T-cell (primary cell): ENCODE measurements at places on chromosomes 16 and 17.
A peak's percentile ranks its signal among the peaks of the same experiment; 100 is the strongest.

DNA sequence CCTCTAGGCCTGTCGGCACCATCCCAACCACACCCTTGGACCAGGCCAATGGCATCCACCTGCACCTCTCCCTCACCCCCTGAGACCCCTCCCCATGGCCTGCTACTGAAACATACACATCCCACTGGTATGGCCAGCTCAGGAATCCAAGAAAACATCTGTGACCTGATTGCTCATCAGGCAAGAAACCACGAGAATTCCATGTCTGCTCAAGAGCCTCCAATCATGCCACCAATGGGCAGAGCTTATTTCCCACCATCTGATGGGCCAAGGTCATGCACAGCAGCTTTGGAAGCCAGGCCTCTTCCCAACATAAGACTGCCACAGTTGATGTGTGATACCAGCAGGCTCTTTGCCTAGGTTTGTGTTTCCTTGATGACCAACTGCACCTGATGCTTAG lies 190.1 kb downstream of the C16orf78 start:
- DNase-seq = no peak

DNA sequence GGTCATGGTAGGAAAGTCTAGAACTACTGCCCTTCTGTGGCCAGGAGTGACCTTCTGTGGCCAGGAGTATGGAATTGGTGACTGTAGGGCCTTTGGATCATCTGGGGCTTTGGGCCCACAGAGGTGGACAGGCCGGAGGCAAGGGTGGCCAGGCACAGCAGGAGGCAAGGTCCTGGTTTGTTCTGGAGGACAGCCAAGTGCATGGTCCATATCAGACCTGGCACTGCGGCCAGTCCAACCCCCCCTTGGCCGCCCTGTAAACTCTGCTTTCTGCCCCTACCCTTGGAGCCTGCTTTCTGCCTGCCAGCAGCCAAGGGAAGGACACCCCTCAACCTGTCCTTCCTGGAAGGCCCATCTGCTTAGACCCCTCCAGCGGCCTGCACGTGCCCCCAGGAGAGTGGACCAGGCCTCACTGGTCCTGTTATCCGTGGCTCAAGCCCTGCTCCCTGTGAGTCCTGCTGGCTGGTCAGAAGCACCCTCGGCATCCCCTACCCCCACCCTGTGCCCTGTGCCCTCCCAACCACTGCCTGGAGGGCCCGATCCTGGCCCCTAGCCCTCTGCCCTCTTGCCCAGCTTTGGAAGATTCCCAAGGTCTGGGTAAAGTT lies 2.3 kb upstream of the DCXR start:
- no peak for DNase-seq

DNA sequence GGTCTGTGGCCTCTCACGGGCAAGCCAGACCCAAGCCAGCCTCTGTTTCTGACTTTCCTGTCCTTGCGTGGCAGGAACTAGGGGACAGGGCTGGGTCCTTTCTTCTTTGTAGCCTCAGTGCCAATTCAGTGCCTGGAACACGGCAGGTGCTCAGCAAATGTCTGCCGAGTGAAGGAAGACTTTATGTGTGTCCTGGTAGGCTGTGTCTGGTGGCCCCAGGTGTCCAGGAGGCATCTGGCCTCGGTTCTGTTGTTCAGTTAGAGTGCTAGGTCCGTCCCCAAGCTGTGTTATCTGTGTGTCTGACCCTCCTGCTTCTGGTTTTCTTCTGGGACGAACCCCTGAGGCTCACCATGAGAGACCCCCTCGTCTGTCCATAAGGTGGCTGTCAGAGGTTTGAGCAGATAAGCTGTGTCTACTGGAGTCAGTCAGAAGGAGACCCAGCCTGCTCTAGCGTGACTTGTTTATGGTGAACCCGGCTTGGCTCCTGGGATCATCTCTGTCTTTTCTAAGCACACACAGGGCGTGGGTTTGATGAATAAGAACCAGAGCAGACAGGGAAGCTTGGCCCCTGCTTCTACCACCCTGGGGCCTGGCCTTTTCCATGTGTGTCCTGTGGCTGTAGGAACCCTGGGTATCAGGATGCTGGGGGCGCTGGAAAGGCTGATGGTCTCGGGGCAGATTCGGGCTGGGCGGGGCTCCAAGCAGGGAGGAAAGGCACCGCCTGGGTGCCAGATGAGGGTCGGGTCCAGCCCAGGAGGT lies 39.3 kb downstream of the ENGASE start:
- DNase-seq = no peak

DNA sequence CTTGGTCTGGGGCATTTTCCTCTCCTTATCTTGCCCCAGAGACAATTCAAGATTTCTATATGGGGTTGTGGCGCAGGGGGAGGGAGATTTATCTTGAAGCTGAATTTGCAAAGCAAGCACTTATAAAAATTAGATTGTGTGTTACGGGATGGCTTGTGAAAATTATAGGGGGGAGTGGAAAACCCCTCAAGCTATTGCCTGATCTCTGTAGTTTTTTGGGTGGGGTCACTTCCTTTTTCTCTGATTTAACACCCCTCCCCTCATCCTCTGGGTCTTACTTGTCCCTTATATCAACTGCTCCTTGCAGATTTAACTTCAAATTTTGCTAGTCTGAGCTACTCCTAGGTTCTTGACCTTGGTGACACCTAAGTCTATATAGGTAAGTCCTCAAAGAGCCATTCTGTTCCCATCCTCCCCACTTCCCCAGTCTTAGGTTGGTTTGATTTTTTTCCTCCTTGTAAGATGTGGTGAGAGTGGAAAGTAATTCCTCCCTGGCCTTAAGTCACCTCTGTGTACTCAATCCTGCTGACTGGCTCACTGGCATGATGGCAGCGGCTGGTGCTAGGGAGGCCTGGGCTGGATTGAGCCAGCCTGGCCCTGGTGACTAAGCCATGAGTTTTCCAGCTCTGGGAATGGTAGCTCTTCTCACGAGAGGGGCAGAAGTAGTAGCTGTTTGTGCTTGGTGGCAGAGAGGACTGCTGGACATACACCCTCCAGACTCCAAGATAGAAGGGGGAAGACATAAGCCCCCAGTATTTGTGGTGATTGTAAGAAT lies 2.3 kb downstream of the ARL4D start:
- no peak for DNase-seq

DNA sequence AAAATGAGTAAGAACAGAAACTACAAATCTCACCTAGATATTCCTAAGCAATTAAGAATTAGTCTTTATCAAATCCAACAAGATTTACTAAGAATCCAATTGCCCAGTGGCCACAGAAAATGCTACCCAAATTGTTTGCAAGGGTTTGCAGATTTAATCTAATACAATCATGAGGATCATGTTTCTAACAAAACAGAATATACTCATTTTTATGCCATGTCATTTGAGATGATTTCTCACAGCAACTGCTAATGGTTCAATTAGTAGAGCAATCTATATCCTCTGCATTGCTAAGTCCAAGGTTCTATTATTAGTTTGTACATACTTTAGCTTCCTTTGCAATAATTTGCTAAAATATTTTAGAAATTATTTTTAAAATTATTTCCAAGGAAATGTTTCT lies 41.2 kb downstream of the HELZ start:
- no peak for DNase-seq

DNA sequence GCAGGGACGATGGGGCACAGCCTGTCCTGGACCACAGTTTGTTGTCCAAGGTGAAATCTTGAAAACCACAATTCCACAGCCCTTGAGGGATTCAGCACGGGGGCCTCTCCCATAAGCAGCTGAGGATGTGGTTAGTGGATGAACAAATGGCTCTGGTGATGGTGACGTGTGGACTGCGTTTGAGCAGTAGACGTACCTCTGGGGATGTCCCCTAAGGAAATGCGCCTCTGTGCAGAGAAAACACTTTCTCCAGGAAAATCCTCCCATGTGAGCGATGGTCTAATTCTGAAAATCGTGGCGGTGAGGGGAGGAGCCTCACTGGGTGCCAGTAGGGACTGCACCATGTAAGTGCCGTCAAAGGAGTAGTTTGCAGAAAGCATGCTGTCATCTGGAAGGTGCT lies 2.7 kb upstream of the SEPTIN12 start:
- no peak for DNase-seq

GRCh38 chr17:34368946-34369500 lies 6.0 kb upstream of the CCL1 start:
- no peak for DNase-seq

- no peak for DNase-seq
Measured at GRCh38 chr16:85731179-85731578, 19.7 kb downstream of the C16orf74 start.

DNA sequence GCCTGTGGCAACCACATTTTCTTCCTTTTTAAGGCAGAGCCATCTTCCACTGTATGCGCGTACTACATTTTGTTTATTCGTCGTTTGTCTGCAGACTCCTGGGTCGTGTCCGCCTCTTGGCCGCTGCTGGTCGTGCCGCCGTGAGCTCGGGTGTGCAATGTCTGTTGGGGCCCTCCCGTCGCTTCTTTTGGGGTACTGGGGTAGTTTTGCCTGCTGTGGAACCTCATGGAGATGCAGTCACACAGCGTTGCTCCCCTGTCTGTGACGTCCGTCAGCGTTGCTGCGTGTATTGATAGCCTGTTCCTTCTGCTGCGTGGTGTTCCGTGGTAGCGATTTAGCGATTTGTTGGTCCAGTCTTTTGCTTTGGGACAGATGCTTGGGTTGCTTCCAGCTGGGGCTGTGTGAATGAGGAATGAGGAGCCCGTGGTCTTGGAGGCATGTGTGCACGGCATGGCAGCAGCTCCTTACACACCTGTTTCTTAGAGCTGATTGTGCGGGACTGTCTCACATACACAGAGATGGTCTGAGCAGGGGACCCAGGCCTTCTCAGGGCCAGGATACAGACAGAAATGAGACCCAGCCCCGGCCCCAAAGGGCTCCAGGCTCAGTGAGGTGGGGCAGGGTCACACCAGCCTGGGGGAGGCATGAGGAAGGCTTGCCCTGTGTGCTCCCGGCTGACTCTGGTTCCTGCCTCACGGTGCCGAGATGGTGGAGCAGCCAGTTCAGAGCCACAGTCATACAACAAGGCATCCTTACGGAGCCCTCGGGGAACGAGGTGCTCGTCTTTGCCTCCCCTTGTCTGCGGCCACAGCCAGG lies 78.4 kb upstream of the GSE1 start:
- DNase-seq = no peak

GRCh38 chr16:19114359-19115147 lies 789 bp downstream of the ITPRIPL2 start:
- DNase-seq = no peak

GRCh38 chr16:35749253-35750141 lies 2290.1 kb downstream of the TP53TG3F start:
- no peak for DNase-seq

DNA sequence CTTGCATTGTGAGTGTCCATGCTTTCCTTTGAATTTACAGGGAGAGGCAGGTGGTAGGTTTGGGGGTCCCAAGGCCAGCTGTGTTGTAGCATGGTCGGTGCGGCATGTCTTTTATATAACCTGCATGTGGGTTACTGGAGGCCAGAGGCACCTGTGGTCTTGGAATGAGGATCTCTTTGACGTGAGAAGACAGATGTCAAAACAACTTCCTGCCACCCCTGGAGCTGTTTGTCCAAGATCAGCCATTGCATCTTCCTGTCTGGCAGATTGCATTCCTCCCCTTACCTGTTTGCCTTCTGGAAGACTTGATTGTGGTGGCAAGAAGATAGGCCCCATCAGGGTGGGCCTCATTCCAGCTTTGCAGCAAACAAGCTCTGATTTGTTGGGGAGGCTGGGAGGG lies 175.1 kb downstream of the MSI2 start:
- no peak for DNase-seq

DNA sequence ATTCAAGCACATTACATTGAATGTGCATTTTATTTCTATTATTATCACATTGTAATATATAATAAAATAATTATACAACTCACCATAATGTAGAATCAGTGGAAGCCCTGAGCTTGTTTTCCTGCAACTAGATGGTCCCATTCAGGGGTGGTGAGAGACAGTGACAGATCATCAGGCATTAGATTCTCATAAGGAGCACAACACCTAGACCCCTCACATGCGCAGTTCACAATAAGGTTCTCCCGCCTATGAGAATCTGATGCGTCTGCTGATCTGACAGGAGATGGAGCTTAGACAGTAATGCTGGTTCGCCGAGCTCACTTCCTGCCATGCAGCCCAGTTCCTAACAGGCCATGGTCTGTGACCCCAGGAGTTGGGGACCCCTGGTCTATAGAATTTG lies 96.7 kb upstream of the RBBP6 start:
- no peak for DNase-seq

- DNase-seq = no peak
Measured at GRCh38 chr17:37761059-37761458, 16.2 kb upstream of the HNF1B start.

- peak; percentile 66 for DNase-seq
Measured at GRCh38 chr17:83083368-83084201, 4.2 kb downstream of the METRNL start.

DNA sequence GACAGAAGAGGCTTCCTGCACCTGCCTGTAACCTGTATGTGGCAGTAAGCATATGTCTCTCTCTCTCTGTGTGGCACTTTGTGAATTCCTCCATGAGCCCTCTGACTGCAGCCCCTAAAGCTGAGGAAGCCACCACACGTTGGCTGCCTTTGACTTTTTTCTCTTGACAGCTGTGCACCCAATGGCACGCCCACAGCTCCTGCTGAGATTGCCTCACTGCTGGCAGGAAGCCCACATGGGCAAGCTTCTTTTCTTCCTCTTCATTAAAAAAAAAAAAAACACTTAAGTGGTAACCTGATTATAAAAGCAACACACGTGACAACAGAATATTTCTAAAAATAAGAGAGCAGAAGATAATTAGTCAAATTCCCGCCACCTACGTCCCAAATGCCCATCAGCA lies 34.0 kb upstream of the PIRT start:
- DNase-seq = no peak

- no peak for DNase-seq
Measured at GRCh38 chr17:9269350-9270035, 248.2 kb downstream of the NTN1 start.

GRCh38 chr17:82297714-82298537 lies 19.5 kb downstream of the CD7 start:
- peak; percentile 97 for DNase-seq

GRCh38 chr17:78933959-78934568 lies 8.9 kb upstream of the TIMP2 start:
- DNase-seq = no peak

DNA sequence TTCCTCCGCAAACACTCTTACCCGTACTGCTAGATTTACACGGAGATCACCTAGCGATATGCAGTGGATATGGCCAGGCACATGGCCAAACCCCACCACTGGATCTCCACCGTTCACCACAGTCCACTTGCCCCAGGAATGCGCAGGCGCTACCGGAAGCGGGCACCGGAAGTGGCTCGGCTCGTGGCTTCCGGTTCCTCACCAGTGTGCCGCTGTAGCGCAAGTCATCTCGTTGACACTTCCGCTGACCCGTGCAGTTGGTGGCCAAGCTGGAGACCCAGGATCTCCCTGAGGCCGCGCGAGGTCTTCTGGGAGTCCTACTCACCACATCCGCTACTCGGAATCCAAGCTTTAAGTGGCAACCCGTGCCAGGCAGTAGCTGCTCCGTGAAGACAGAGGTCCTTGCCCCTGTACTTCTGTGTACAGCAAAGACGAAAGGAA lies 11.5 kb downstream of the ZNF597 start:
- peak; percentile 39 for DNase-seq
